NCI-H460 (cell line): ENCODE measurements at places on chromosomes 3 and 15. TPM values are rescaled to one million over a fixed set of nuclear protein-coding genes. Genes with fewer than 3 reads are reported as not detected.

GRCh38 chr3:144235489-144235888, 263.9 kb downstream of the DIPK2A start:
- no peak for DNase-seq

DNA sequence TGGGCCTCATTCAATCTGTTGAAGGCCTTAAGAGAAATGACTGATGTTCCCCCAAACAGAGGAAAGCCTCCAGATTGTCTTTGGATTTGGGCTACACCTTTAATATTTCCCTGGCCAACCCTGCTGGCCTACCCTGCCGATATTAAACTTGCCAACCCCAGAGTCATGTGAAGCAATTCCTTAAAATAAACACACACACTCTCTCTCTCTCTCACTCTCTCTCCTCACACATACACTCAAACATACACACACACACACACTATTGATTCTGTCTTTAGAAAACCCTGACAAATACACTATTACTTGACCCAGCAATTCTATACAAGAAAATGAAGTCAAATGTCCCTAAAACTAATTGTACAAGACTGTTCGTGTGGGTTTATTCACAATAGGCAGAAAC, 109.9 kb upstream of the ST8SIA2 start:
- DNase-seq: no peak

DNA sequence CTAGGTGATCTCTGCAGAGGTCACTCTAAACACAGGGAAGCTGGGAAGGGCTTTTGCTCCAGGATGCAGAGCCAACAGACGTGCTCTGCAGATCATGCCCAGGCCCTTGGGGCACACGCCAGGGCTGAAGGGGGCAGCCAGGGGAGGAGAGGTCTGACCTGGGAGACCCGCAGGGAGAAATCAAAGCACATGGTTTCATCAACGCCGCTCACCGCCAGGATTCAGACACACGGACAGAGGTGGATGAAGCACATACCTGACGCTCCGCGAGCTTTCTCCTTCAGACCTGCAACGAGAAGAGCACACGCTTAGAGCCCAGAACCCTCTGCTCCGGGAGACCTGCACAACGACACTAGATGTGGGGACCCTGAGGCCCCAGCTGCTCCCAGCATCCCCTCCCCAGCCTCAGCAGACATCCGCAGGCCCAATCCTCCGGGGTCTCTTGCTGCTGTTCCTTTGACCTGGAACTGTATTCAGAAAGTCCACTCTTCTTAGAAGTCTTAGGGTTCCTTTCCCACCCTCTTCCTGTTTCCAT, 90.7 kb upstream of the IQSEC1 start:
- no peak for DNase-seq

DNA sequence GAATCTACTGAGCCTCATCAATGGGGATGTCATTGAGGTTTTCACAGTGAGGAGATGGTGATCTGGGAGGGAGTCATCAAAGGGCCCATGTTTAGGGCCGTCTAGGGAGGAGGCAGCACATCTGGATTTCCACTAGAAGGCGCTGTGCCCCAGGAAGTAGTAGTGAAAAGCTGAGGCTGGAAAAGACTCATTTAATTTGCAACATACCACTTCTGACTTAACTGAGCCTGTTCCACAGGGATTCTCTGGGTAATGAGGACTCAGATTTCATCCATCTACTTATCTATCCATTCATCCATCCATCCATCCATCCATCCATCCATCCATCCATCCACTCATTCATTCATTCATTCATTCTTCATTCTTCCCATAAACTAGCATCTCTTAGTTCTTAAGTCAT, 17.4 kb upstream of the SHF start:
- peak; percentile 58 for DNase-seq

- DNase-seq: no peak
These were observed 468.5 kb downstream of the NLGN1 start for GRCh38 chr3:173865900-173866498.

DNA sequence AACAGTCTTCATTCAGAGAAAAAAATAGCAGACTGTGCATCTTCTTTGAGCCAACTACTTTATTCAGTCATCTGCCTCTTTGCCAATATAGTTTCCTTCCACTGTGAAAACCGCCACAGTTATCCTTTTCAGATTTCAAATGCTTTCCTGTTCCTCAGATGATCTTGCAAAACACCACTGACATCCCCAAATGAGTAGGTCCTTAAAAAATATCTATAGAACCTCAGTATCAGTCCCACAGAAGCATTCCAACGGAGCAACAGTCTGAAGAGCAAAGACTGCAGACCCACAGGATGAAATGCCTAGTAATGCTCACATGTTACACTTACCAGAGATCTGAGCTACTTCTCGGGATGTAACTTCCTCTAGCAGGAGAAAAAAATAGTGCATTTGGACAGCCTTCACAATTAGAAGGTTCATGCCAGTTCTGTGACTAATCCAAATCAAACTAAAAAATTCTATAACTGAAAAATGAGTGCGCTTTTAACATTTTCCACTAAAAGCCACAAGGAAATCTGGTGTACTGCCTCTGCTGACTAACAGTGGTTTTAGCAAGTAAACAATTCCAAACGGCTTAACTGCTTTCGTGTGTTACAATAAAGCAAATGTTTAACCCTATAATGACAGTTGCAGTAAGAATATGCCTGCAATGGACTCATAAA, at the start of gene ANKRD28:
Gene ANKRD28, minus strand, starts transcription at position 338 of the 662 bp plus-strand sequence. CDS start 1,458 bp downstream, outside the sequence.
- DNase-seq: peak; percentile 72

DNA sequence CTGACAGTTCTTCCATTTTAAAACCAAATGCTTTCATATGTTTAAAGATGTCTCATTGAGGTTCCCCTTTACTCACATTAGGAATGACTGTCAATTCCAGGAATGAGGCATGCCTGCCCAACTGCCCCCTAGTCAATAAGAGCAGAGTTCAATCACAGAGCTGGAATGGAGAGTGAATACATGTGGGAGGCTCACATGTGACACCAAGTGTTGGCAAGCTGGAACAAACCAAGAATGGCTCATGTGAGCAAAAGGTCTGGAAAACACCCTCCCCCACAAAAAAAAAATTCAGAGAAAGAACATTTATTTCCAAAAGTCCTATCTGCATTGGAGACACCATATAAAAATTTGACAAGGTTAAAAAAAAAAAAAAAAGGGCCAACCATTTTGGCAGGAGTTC, 3.7 kb downstream of the PBRM1 start:
- no peak for DNase-seq

DNA sequence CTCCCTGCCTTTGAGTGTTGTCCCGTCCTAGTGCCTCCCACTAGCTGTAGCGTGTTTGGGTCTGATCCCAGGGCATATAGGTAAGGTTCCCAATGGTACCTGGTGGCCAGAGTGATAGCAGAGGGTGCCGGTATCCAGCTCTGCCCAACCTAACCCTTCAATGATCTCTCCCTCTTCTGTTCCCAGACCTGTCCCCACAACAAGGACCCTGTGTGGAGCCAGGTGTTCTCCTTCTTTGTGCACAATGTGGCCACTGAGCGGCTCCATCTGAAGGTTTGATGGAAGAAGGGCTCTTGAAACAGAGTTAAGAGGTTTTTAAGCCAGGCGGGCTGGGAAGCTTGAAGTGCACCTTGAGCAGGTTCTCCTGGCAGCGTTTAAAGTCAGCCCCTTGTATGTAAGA, 35.5 kb downstream of the ESYT3 start:
- DNase-seq: no peak

CPEB1 gene
- total RNA-seq: 1.6 and 2.2 TPM in 2 replicates

HEMK1 gene
- total RNA-seq: 7.0 and 12.0 TPM in 2 replicates

PAQR9 gene
- 0.29 and 0.47 TPM in 2 replicates for total RNA-seq

GMPPB gene
- 7.8 and 8.7 TPM in 2 replicates for total RNA-seq

ATP13A5 gene
- not detected in 2 replicates for total RNA-seq

OXSM gene
- total RNA-seq: 26.7 and 27.8 TPM in 2 replicates
